ENCODE measurements at places on chromosomes 7 and 10. TPM values are rescaled to one million over a fixed set of nuclear protein-coding genes. Genes with fewer than 3 reads are reported as not detected.

DNA sequence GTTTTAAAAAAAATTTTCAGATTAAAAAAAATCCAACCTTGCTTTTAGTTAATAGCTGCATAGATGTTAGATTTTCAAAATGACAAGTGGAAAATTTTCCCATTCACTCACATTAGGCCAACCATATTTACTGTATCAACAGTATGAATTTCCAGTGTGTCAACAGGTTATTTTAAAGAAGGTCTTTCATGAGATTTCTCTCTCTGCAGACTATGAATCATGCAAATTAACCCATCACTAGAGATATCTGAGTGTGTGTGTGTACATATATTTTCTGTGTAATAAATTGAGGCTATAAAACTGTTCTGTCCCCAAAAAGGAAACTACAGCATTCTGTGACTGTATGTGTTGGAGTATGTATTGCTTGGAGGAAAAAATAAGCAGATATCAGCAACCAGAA lies 305.6 kb downstream of the ARL4A start:
- DNase-seq = no peak

- DNase-seq = no peak
Measured at GRCh38 chr10:20647756-20648155, 249.4 kb downstream of the NEBL start.

- peak; percentile 81 for DNase-seq
Measured at GRCh38 chr7:143372070-143372469, 9.1 kb upstream of the ZYX start.

DNA sequence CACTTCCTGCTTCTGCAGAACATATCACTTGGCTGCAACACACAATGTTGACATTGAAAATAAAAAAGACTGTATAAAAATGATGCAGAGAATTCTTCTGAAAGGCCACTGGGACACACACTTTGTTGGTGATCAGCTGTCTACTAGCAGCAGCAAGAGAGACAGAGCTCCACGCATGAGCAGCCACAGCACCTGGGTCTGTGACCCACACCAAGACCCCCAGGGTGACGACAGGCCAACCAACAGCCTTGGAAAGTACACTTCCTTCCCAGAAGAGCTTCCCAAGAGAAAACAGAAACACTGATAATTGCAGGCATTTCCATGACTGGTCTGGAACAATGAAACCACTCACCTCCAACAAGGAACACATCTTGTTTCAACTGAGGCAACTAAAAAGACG lies 239.0 kb downstream of the DIP2C start:
- DNase-seq = no peak

AMPH gene
- total RNA-seq = 9.0 TPM

DNA sequence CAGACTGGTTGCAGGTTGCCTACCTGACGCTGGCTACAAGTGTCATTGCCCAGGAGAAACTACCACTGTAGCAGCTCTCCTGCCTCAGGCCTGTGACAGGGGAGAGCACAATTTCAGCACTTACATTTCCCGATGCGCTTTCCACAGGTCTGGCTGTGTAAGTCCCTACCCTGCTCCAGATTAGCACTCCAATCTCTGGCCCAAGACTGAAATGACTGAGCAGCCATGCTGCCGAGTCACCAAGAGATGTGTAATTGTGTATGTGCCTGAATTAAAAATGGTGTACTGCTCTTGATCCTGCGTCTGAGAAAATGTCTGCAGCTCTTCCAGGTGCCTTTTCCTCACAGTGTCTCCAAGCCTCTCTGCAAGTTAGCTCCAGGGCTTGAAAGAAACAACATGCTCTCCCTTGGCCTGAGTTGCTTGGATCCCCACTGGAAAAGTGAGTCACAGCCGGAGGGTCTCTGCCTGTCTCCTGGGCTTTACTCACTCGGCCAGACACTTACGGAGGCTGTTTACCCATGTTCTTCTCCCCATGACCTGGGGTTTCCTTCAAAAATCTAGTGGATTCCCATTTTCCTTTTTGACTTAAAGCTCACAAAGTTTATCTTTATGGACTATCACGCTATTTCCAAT lies 1001.7 kb upstream of the KCND2 start:
- no peak for DNase-seq

DNA sequence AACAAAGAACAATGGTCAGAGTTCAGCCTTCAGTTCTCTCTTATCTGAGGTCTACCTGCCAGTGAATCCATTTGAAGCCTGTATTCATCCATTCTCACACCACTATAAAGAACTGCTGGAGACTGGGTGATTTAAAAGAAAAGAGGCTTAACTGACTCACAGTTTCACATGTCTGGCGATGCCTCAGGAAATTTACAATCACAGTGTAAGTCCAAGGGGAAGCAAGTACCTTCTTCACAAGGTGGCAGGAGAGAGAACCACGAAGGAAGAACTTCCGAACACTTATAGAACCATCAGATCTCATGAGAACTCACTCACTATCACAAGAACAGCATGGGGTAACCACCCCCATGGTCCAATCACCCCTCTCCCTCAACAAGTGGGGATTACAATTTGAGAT lies 33.0 kb upstream of the SLC25A13 start:
- no peak for DNase-seq

DNA sequence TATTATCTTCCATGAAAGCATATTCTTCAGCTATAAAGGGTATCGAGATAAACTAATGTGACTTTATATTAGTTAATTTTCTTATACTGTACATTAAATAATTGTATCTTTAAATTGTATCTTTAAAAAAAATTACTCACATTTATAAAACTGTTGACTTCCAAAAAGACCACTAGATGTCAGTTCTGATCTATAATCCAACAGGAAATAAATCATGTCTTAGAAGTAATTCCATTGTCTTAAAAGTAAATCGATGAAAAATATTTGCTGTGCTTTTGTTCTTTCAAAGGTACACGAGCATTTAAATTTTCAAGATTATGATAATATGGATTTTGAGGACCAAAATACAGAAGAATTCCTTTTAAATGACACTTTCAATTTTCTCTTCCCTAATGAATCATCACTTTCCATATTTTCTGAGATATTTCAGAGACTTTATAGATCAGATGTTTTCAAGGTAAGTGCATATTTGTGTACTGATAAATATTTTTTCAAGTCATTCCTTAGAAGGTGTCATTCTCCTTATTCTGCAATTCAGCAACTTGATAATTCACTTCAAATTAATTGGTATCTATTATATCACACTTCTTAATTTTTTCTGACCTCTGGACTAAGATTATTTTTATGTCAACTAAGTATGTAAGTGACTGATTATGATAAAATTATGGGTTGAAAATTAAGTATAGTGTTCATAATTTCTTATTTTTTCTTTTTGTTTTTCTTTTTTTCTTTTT lies 138.5 kb downstream of the CPED1 start:
- DNase-seq = no peak

DNA sequence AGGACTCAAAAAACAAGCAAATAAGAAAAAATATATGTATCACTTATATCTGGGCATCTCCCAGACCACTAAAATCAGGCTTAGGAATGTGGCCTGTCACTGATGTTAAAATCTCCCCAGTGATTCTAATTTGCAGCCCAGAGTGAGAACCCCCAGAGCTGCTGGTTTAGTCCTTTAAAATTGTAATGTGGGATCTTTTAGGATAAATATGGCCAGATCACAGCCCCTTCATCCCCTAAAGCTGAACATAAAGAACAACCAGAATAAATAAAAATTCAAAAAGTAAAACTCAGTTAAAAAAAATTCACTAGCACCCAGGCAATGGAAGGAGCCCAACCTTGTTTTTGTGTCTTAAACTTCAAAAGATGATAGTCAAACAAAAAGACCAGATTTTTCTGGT lies 46.4 kb upstream of the MTURN start:
- no peak for DNase-seq

DNA sequence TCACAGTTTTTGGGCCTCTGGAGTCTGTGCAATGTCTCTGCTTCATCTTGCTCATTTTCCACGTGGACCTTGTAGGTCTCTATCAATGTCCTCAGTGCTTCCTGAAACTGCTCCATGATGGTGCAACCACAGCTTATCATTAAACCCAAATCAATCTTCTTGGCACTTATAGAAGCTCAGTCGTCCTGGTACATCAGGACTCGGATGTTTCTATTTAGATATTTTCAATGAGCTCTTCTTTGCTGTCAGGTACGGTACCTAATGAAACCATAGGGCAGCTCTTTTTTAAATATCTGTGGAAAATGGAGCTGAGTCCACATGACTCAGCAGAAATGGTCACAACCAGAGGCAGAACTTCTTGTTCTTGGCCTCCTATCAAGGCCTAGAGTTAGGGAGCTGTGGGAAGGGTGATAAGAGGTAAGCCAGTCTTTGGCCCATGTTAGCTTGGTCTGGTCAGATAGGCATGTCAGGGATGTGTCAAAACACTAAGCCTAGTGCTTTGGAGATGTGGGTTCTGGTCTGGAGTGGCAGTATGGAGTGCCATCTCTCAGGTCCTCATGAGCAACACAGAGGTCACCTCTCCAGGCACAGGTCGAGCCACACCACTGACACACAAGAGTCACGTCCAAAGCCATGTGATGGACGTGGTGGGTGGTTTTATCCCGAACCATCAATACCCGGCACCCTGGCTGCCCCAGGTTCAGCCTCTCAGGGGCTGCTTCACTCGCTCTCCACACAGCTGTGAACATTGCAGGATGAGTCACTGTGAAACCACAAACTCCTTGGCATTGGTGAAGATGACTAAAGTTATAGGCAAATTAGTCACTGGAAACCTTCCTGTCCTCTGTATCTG lies 87.0 kb downstream of the TBXAS1 start:
- DNase-seq = peak; percentile 24

- DNase-seq = no peak
Measured at GRCh38 chr7:15906436-15906835, 220.0 kb upstream of the MEOX2 start.

DNA sequence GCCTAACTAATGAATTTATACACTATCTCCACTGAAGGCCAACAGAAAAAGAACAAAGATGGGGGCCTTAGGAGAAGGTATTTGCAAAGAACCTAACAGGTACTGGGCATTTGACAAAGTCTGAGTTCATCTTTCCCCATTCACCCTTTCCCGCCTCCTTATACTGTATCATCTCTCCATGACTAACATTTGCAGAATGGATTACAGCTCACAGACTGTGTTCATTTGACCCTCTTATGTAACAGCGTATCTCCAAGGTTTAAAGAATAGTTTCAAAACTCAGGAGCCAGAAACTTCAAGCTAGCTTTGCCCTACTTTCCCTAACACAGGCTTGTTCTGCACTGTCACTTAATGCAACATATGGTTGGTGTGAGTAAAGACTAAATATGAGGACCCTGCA lies 238.7 kb upstream of the CELF2 start:
- no peak for DNase-seq

CDH23 gene
- 81.7 TPM for total RNA-seq

Measured in testis (tissue), 5 donors.